Fibroblast of skin of abdomen (primary cell): ENCODE measurements at places on chromosomes 2 and 18.

- DNase-seq = no peak
Measured at GRCh38 chr2:105411720-105412407, 13.0 kb upstream of the FHL2 start.

- DNase-seq = no peak
Measured at GRCh38 chr2:173649527-173650219, 295.0 kb downstream of the CDCA7 start.

DNA sequence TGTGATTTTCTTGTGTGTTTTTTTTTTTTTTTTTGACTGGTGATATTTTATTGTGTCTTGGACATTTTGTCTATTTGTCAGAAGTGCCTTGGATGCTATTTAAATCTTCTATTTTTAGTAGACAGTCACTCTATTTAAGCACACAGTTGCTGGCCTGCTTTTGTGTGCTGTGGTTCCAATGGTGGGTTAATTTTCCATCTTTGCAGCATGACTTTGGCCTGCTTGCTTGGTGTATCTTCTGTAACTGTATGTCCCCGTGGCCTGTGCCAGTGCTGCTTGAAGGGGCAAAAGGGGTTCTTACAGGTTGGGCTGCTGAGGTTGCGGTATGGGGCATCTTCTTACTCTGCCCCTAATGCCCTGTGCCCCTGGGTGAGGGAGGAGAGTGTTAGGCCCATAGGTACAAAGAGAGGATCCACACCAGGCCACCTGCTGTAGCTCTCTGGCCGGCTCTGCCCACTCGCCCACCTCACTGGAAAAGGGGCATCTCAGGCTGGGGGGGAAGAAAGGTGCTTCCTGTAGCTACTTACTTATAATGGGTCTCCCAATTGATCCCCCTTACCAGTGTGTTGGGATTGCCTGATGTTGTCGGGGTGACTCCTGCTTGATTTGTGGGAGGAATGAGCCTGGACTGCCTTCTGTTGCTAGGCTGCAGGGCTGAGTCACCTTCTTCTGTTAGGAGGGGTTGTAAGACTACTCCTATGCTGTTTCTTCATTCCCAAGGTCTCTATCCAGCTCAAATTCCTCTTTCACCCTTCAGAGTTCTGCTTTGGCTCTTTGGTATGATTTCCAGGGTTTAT, 490.0 kb upstream of the HS6ST1 start:
- peak; percentile 36 for DNase-seq

GRCh38 chr18:66196805-66197204, 407.1 kb downstream of the CDH19 start:
- no peak for DNase-seq

GRCh38 chr2:187329586-187329985, 118.5 kb downstream of the CALCRL start:
- DNase-seq = no peak

- DNase-seq = no peak
Measured at GRCh38 chr18:13452871-13453680, 234.5 kb downstream of the LDLRAD4 start.

- DNase-seq = no peak
Measured at GRCh38 chr2:208294482-208295024, 28.5 kb downstream of the PIKFYVE start.

DNA sequence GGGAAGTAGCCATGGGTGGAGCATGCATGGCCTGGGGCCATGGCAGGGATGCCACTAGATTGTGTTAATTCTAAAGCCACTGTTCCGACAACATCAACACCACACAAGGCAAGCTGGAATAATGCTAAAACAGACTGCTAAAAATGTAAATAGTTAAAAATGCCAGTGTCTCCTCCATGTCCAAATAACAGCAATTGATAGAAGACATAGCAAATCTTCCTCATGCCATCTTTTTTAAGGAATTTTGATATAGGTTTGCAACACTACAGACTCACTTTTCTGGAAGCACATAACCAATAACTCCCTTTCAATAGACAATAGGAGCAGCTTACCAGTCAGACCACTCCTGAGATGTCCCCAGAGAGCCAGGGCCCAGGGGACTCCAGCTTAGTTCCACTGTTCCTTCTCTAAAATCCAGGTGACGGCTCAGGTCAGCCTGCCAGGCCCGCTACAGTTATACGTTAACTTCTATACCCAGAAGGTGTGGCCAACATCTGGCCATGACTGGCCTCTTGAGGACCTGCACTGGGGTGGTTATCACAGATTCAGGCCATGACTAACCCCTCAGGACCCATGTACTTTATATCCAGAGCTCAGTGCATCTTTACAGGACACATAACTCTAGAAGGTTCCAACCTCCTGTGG, 20.3 kb downstream of the TUBB6 start:
- DNase-seq = no peak

- DNase-seq = no peak
Measured at GRCh38 chr2:2044269-2045057, 286.6 kb downstream of the MYT1L start.

DNA sequence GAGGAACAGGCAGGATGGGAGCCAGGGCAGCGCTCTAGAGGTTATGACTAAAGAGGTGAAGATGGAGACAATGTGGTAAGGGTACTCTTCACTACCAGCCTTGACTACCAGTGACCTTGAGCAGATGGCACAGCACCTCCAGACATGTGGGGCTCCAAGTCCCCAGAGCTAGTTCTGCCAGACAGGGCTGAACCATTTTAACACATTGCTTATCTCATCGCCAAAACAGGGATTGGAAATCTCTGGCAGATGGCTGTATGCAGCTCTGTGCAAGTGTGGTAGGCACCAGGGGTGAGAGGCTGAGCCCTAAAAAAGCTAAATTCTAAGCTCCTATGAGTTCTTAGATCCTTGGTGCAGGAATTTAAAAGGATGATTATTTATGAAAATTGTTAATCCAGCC, 41.3 kb downstream of the FSHR start:
- DNase-seq = no peak

- peak; percentile 1 for DNase-seq
Measured at GRCh38 chr2:192499476-192499875, 304.7 kb upstream of the TMEFF2 start.

GRCh38 chr2:173982918-173983317, 17.7 kb upstream of the SP3 start:
- peak; percentile 58 for DNase-seq

- DNase-seq = no peak
Measured at GRCh38 chr2:106758901-106759497, 127.0 kb downstream of the ST6GAL2 start.

GRCh38 chr2:168841445-168841844, 39.0 kb downstream of the NOSTRIN start:
- no peak for DNase-seq

DNA sequence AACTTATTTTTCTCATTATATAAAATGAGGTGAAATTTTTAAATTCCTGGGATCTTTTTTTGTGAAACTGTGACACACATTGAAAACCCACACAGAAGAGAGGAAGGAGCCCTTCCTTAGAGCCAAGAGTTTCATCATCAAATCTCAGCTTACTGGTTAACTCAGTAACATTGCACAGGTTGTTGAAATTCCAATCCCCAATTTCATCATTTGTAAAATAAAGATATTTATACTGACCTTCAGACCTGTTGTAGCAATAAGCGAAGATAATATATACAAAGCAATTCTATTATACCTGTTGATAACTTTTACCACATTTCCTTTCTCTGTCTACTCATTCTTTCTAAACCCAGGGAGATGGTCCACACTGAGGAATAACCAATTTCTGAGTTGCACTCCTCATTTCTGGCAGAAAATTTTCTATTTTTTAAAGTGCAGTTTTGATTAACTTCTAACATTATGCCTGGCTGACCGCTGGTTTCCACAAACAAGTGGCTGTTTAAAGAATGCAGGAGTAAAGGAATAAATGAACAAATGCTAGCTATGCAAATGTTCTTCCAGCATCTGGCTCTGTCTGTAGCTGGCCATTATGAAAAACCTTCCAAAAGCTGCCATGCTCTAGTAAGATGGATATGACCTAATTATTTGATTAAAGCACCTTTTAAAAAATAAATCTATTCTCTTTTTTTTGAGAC, 105.7 kb upstream of the LINC00305 start:
- no peak for DNase-seq

DNA sequence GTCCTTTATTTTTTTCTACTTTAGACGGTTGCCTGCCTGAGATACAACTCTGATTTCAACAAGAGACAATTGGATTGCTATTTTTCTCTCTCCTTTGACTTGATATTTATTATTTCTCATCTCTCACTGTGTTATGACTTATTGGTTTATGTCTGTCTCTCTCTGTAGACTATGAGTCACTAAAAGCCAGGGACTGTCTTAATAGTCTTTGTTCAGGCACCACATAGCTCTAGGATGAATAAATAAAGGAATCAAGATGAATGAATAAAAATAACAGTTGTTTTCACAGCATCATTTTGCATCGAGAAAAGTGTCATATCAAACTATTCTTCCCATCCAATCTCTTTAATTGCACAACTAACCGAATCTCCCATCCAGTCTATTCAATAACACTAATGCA, 31.4 kb upstream of the CD28 start:
- DNase-seq = peak; percentile 48

- DNase-seq = no peak
Measured at GRCh38 chr18:13987956-13988355, 72.6 kb upstream of the MC2R start.

- DNase-seq = no peak
Measured at GRCh38 chr2:43397411-43397810, 171.0 kb upstream of the ZFP36L2 start.

DNA sequence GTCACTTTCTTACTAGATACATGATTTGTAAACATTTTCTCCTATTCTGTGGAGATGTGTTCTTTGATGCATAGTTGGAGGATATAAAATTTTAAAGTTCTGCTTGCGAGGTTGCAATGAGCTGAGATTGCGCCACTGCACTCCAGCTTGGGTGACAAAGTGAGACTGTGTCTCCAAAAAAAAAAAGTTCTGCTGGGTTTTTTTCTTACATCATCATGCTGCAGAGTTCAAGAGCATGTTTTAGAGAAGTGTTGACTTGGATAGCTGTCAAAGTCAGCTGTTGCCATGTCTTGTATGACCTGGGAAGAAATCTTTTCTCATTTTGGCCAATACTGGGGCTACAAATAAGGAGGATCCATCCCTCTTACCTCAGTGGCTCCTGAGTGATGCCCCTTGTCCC, 71.3 kb downstream of the UGGT1 start:
- DNase-seq = no peak

DNA sequence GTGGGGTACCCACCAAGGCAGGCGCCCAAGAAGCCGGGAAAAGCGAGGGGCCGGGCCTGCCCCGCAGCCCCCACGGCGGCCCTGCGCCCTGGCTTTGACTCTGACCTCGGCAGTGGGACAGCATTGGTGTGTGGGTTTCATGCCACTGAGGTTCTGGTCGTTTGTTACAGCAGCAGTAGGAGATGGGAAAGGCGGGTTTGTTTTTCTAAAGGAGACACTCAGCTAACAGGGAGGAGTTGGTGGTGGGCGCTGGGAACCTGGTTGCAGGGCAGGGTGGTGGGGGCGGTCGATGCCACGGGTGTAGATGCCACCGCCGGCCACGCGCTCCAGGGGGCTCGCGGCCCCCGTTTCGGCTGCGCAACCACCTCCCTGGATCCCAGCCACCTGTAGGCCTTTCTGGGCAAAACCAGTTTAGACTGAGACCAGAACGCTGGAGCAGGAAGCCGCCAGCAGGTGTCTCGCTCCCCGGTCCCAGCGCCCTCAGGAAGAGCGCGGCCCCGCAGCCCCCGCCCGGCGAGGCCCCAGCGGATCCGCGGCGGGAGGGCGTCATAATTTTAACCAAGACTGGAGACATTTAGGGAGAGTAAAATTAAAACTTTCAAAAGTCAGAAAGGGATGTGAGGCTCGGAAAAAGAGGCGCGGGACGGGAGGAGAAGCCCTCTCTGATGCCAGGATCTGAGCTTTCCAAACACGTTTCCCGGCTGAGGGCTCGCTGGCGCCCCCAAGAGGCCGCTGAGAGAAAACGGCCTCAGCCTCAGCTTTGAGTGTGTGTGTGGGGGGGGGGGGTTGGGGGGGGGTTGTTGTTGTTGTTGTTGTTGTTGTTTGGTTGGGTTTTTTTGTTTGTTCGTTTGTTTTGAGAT, 17.4 kb downstream of the CIDEA start:
- peak; percentile 80 for DNase-seq

- no peak for DNase-seq
Measured at GRCh38 chr2:54446122-54446521, 10.0 kb upstream of the SPTBN1 start.
